ENCODE measurements at places on chromosomes 5 and 9.

GRCh38 chr5:17230191-17230590 lies 12.8 kb downstream of the BASP1 start:
- DNase-seq = no peak

DNA sequence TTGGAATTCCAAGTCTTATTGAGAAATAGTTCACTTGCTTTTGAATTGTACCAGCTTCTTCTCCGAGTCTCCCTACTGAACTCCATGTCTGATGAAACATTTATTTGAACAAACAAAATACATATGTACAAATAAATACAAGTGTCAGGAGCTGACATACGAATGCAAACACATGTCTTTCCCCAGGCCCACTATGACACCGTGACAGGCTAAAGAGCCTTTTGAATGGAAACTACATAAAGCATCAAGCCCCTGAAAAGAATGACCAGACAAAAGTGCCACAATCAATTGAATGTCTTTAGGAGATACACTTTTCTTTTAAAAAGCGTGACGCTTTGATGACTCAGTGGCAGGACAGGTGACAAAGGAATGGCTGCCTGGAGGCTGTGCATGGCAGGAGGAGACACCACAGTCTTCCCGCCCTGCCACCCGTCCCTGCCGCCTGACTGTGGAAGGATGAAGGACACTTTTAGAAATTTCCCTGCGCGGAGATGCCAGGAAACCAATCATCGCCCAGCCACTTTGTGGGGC lies 112.4 kb upstream of the BNC2 start:
- no peak for DNase-seq

- DNase-seq = no peak
Observed at GRCh38 chr5:55140908-55141665, 18.9 kb upstream of the GPX8 start.

DNA sequence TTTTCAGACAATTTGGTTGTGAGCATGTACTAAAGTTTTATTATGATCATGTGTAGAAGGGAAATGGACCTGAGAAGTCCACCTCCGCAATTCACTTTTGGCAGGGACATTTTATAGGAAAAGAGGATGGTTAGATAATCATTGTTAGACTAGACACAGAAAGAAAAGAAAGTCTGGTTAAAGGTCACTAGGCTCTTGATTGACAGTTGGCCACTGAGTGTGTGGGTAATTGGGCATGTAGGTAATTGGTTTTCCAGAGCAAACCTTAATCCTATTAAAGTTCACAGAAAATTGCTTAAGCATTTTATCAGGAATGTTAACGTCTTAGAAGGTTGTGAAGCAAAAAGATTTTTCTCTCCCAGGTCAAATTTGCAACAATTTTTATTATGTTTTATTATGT lies 158.5 kb upstream of the CLINT1 start:
- no peak for DNase-seq

Measured in activated CD8-positive, alpha-beta memory T cell treated with anti-CD3 and anti-CD28 coated beads, Interleukin-2, amount 10 ng/mL, durations not matched to agents 7 days and 5 days (primary cell).